ENCODE measurements at places on chromosomes 1 and 21. TPM values are rescaled to one million over a fixed set of nuclear protein-coding genes. Genes with fewer than 3 reads are reported as not detected.

DNA sequence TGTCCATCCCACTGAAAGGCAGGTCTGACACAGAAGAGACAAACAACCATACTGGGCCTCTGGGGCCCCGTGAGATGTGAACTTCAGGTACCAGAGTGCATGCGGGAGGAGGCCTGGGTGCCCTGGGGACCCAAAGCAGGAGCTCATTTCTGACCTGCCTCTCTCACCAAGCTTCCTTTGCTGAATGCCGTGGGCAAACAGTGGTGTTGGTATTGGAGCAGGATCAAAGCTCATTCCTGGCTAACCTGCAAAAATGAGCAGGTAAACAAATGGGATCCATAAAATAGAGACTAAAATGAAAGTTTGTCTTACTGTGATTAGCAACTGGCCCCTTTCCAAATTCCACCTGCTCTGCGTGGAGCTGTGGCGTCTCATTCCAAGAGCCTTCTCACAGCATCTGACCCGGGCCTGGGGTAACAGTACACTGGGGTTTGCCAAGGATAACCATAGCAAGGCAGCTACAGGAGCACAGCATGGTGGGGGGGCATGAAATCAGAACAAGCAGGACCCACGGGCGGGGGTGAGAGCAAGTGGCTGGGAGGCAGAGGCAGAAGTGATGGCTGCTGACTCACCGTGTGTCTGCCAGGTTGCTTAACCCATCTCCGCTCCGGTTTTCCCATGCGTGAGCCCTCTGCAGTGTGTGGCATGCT, 103.6 kb downstream of the KIF26B start:
- no peak for DNase-seq

DNA sequence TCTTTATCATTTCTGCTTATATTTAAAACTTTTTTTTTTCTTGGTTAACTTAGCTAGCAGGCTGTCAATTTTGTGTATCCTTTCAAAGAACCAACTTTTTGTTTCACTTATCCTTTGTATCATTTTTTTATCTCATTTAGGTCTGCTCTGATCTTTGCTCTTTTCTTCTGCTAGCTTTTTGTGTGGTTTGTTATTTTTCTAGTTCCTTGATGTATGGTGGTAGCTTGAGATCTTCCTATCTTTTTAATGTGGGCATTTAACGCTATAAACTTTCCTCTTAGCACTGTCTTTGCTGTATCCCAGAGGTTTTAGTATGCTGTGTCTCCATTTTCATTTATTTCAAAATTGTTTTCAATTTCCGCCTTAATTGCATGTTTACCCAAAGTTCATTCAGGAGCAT, 36.5 kb downstream of the FOXJ3 start:
- no peak for DNase-seq

DNA sequence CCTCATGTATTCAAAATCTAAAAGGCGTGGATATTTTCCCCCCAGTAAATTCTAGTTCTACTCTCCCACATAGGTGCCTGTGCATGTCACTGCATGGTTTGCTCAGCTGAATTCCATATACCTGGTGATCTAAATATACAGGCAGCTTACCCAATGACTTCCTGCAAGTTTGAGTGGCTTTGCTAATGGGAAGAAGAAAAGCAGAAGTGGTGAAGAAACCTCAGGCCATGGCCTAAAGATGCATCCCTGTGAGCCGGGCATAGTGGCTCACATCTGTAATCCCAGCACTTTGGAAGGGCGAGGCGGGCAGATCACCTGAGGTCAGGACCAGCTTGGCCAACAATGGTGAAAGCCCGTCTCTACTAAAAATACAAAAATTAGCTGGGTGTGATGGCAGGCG, 11.5 kb downstream of the SLC44A3 start:
- DNase-seq: no peak

- no peak for DNase-seq
Observed at GRCh38 chr1:177366091-177366490, 195.3 kb downstream of the BRINP2 start.

DNA sequence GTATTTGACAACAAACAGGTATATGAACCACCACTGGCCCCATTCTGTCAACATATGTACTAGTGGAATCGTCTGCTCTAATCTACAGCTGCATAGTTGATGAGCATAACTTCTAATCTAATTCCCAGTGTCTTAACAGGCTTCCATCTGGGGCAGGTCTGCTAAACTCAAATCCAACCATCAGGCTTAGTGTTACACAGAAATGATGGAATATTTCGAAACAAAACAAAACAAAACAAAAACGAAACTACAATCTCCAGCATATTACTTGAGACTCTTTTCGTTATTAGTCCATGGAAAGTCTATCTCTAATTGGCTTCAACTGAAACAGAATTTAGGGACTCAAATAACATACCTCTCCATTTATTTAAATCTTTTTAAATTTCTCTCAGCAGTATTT, 37.6 kb downstream of the DIPK1A start:
- DNase-seq: no peak

DNA sequence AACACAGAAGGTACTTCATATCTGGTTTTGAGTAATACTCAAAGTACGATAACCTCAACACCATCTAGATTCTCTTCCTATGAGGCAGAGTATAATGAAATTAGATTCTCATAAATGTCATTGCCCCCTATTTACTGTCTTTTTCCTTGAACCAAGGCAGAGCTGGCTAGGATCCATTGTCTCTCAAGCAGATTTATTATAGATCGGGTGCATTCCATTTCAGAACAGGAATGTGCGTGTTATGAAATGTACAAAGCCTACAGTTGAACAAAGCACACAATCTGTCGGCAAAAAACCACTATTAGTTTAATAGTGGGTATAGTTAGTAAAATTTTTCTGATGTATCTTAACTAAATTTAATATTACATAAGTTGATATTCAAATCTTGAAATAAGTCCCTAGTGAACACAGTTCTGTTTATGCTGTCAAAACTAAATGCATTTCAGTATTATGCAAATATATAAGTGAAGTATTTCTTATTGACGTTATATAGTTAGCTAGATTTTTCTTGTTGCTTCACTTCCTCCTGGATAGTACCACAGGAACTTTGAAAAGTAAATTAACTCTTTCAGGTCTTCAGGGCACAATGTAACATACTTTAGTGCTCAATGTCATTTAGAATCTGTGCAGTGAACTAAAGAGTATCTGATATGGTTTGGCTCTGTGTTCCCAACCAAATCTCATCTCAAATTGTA, 92.1 kb downstream of the DDAH1 start:
- peak; percentile 36 for DNase-seq

- no peak for DNase-seq
Observed at GRCh38 chr1:115293899-115294298, 44.1 kb downstream of the NGF start.

DNA sequence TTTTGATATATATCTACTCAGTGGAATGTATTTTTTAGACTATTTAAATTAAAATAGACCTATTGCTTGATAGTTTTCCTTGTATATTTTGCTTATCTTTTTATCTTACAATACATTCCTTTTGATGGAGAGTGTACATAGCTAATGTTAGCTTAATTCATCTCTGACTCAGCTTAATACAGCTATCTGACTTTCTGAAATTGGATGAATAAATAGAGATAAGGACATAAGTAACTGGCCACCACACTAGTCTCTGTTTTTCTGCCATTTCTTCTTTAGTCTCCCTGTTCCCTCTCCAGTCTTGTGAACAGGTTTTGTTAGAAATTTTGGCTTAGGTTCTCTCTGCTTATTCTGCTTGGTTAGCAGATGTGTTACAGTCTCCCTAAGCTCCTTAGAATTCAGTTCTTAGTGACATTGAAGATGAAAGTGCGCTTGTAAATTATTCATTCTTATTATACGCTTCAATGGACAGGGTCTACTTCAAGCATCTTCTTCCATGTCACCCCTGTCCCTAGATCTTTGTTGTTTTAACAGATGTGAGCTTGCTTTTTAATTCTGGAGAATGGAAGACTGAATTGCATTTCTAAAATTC, 59.6 kb downstream of the XPR1 start:
- peak; percentile 44 for DNase-seq

- DNase-seq: peak; percentile 89
Observed at GRCh38 chr1:150528196-150528595, 12.6 kb downstream of the FALEC start.

DNA sequence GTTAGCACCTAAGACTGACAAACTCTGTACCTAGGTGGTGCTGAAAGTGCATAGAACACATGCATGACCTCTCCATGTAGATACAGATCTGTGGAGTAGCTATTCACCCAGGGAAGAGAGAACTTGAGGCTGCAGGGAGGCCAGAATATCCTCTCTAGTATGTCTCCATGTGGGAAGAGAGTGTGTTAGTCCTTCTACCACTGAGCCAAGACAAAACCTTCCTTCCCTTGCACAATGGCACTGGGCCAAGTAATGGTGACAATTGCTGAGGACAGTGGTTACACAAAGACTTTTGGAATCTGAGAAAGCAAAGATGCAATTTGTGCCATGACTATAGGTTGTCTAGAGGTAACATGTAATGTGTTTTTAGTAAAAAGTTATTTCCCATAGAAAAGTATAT, 52.3 kb downstream of the C1orf198 start:
- no peak for DNase-seq

- DNase-seq: no peak
Observed at GRCh38 chr1:93136445-93136844, 43.8 kb downstream of the TMED5 start.

GRCh38 chr21:46119637-46120271, 21.8 kb downstream of the COL6A2 start:
- DNase-seq: no peak

DNA sequence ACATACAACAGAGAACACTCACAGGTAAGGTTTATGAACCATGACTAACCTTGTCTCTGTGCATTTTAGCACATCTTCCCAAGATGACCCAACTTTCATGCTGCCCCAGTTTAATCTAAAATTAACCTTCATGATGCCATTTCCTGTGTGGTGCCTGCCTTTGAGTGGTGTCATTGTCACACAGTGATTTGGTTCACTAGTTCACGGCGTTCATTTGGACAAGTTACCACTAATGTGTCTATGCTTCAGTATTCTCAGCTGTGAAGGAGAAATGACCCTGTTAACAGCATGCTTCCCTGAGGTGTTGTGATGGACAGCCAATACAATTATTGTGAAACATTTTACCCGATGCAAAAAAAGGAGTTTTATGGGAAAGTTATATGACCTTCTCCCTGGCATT, 693.1 kb downstream of the RWDD3 start:
- DNase-seq: no peak

- DNase-seq: no peak
Observed at GRCh38 chr1:61255358-61255703, 173.0 kb downstream of the NFIA start.

DNA sequence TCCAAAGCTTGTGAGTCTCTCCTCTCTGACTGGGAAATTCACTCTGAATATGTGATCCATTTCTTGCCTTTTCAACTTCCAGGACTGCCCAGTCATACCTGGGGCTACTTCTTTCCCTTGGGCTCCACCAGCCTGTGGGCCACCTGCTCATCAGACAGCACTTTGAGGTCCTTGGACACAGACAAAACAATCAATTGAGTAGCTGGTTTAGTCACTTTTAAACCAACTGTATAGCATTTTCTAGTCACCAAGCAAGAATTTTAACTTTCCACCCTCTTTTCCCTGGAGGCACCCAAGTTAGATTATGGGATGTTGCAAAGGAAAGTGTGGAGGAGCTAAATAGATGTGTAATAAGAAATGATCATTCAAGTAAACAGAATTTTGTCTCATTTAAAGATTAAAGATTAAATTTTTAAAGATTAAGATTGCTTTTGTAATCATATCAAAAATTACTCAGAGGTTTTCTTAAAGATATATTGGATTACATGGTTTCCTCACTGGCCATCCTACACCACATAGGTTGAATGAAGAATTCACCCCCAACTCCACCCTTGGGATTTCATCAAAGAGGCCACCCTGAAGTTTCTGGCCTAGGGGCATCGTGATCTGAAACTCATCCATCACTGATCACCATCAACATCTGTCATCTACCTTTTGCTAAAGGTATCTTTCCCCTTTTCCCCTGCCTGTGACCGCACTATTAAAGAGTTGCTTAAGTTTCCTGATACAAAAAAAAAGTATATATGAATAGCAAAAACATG, 219.2 kb upstream of the NR5A2 start:
- no peak for DNase-seq

DNA sequence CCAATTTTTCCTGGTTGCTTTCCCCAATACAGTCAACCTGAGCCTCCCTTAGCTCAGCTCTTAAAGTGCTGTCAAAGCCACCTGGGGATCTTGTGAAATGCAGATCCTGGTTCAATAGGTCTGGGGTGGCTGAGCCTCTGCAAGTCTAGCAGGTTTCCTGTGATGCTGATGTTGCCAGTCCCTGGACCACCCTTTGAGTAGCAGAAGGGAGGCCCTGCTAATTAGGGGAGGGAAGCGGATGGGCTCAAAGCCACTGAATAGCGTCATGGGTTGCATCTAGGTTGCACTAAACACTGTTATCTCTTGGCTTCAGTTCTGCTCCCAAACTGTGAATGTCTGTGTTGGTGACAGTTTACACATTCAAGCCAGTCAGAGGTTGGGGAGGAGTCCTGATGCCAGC, 127.2 kb downstream of the KAZN start:
- DNase-seq: no peak

- no peak for DNase-seq
Observed at GRCh38 chr1:81547912-81548303, 252.8 kb upstream of the ADGRL2 start.

GRCh38 chr1:20483833-20484518, 2.0 kb downstream of the CAMK2N1 start:
- peak; percentile 39 for DNase-seq

GRCh38 chr1:87117761-87118368, 203.4 kb downstream of the HS2ST1 start:
- DNase-seq: peak; percentile 36

DNA sequence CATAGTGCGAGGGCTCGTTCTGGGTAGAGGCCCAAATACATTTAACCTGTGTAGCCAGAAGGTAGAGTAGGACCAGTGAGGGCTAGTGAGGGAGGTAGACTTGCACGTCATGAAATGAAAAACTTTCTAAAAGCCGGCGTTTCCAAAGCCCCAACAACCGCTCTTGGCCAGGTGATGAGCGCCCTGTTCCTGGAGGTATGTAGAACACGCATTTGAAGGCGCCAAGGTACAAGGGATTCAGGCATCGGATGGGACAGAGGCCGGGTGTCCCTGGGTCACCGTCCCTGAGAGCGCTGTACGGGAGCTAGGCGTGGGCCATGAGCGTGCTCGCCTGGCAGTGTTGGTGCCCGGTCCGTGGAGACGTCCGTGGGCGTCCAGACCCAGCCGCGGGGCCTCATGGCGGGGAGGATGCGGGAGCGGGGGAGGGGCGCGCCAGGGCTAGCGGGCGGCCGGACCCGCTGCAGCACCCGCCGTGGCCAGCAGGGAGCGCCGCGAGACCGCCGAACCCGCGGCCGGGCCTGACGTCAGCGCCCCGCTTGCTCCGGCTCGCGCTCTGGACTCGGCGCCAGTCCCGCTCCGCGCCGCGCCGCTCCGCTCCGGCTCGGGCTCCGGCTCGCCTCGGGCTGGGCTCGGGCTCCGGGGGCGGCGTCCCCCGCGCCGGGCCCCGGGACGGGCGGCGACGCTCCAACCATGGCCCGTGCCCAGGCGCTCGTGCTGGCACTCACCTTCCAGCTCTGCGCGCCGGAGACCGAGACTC, at the start of gene PTPRU:
Gene PTPRU (plus strand): TSS at position 568 of the 757 bp plus-strand sequence. CDS start 123 bp downstream, at position 691.
- DNase-seq: no peak

- peak; percentile 16 for DNase-seq
Observed at GRCh38 chr1:221022331-221022730, 143.1 kb downstream of the HLX start.

- no peak for DNase-seq
Observed at GRCh38 chr1:938088-938683, 14.5 kb downstream of the SAMD11 start.

Gene ADAM30
- total RNA-seq: not detected

Gene TSPEAR
- total RNA-seq: not detected

Gene CCDC185
- total RNA-seq: not detected

Gene TDRD5
- not detected for total RNA-seq

Gene MIXL1
- 0.16 TPM for total RNA-seq

Gene RAP1A
- total RNA-seq: 66.6 TPM

Gene CSMD2
- 11.1 TPM for total RNA-seq

Gene IL19
- not detected for total RNA-seq

Gene LRRC71
- not detected for total RNA-seq
